Stimulated activated CD4-positive, alpha-beta T cell treated with anti-CD3 and anti-CD28 coated beads, TNF-alpha, amount 100 ng/mL, for 4 hours (primary cell): ENCODE measurements at places on chromosomes 7 and 10.

GRCh38 chr7:37643876-37644275, 39.7 kb upstream of the GPR141 start:
- no peak for DNase-seq

GRCh38 chr10:29646960-29647461, 12.2 kb upstream of the SVIL start:
- DNase-seq, result no peak

GRCh38 chr7:69091521-69091920, 506.8 kb upstream of the AUTS2 start:
- DNase-seq, result no peak

- DNase-seq, result no peak
Observed at GRCh38 chr7:43631559-43631958, 48.7 kb downstream of the STK17A start.

GRCh38 chr10:33703501-33704213, 369.2 kb upstream of the NRP1 start:
- DNase-seq, result no peak

- no peak for DNase-seq
Observed at GRCh38 chr10:68869623-68870022, 31.5 kb upstream of the DDX50 start.

DNA sequence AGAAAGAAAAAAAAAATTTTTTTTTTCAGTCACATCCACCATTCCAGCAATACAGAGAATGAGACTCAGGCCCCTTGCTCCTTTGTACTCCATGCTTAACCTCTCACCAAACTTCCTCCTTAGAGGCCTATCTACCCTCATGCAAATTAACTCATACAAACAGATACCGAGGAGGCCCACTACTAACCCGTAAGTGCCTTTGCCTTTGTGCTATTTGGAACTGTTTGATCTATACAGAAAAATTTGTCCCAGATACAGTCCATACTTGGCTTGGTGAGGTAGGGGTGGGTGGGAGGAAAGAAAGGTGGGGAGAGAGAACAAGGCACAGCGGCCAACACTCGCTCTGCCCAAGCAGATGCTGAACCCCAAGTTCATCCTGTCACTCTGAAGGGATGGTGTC, 87.8 kb upstream of the DUSP5 start:
- DNase-seq, result no peak

DNA sequence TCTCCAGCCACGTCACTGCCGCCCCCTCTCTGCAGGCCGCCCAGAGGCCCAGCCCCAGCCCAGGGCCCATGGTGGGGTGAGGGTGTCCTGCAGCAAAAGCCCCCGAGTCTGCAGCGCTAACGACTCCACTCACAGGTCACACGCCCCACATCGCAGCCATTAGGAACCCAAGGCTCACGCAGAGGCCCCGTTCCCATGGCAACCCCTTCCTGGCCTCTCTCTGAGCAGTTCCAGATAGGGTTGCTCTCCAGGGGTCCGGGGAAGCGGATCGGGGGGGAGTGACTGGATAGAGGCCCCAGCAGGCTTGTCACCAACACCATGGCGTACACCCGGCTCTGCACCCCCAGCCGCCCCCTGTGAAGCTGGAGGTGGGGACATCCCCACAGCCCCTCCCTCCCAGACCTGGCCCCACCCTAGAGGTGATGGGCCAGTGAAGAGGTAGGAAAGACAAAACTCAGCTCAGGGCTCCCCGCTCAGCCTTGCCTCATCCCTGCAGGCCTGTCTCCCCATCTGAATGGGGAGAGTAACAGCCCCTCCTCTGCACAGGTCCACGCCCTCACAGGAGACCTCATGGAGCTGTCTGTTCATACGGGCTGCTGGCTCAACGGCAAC, 41.2 kb downstream of the TNRC18 start:
- no peak for DNase-seq
